ENCODE measurements at places on chromosomes 13 and 19.

DNA sequence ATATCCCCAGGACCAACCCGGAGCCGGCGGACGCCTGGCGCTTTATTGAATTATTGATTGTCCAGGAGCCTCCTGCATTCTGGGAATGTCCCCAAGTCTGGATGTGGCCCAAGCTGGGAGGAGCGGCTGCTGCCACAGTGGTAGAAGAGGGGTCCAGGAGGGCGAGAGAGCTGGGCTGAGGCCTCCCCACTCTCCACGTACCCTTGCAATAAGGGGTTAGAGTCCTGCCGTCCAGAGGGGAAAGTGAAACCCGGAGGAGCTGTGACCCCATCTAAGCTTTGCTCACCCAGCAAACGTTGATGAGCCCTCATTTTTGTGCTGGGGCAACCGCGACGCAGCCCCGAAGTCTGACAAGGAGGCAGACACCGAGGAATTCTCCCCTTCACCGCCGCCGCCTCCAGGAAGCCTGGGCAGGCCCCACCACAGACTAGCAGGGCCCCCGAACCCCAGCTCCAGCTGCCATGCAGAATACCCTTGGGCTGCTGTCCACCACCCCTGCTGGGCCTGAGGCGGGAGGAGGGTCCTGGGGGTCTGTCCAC is 1.4 kb upstream of the C2CD4C start:
- no peak for DNase-seq

- DNase-seq: no peak
These were observed 72.1 kb downstream of the GPC6 start for GRCh38 chr13:93298713-93299112.

- no peak for DNase-seq
These were observed 31.0 kb downstream of the CILP2 start for GRCh38 chr19:19568802-19569756.

GRCh38 chr13:18993884-18994660 is 187.6 kb downstream of the TUBA3C start:
- no peak for DNase-seq

- DNase-seq: no peak
These were observed 102.9 kb downstream of the FRY start for GRCh38 chr13:32134241-32135055.

GRCh38 chr13:97226013-97226412 is 3.9 kb downstream of the MBNL2 start:
- DNase-seq: no peak

- no peak for DNase-seq
These were observed 126.6 kb downstream of the AKAP11 start for GRCh38 chr13:42398533-42398932.

DNA sequence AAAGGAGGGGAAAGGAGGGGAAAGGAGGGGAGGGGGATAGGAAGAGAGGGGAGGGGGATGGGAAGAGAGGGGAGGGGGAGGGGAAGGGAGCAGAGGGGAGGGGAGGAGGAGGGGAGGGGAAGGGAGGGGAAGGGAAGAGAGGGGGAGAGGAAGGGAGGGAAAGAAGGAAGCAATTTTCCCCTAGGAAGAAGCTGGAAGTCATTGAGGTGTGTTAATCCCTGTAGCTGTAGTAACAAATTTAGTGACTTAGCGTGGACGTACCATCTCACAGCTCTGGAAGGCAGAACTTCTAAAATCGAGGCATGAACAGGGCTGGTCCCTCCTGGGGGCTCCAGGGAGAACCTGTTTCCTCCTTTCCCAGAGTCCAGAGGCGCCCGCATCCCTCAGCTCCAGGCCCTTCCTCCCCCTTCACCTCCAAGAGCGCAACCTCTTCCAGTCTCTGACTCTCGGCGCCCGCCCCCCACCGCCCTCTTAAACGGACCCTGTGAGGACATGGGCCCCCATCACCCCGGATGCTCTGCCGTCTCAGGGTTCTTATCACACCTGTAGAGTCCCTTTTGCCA is 5.6 kb upstream of the CDC34 start:
- DNase-seq: no peak

DNA sequence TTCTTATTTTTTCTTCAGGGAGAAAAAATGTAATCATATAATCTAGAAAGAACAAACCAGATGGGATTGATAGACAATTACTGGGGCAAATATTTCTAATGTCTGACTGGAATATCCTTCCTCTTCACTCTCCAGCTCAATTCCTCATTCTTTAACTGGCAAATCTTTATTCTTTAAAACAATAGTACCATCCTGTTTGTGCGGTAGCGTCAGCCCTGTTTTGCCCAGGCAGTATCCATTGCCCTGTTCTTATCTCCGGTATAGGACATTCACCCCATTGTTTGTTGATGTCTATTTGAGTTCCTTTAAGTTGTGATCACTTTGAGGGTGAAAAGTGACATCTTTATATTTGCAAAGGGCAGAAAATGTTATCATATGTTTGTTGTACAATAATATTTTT is 185.4 kb downstream of the POSTN start:
- no peak for DNase-seq

DNA sequence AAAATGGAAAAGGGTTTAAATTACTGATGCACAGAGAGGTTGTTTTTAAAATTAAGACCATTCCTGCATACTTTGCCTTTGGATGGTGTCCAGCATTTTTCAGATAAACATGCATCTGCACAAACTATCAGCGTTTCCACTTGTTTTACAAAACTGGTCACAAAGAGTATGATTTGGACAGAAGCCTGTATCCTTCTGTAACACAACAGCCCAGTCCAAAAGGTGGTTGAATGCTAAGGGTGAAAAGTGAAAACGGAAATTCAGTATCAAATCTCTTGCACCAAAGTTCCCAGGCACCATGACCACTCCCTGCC is 21.7 kb upstream of the DOCK9 start:
- DNase-seq: no peak

- no peak for DNase-seq
These were observed 9.1 kb downstream of the AP2S1 start for GRCh38 chr19:46841458-46842083.

GRCh38 chr13:73870036-73870741 is 264.0 kb downstream of the KLF12 start:
- DNase-seq: no peak

DNA sequence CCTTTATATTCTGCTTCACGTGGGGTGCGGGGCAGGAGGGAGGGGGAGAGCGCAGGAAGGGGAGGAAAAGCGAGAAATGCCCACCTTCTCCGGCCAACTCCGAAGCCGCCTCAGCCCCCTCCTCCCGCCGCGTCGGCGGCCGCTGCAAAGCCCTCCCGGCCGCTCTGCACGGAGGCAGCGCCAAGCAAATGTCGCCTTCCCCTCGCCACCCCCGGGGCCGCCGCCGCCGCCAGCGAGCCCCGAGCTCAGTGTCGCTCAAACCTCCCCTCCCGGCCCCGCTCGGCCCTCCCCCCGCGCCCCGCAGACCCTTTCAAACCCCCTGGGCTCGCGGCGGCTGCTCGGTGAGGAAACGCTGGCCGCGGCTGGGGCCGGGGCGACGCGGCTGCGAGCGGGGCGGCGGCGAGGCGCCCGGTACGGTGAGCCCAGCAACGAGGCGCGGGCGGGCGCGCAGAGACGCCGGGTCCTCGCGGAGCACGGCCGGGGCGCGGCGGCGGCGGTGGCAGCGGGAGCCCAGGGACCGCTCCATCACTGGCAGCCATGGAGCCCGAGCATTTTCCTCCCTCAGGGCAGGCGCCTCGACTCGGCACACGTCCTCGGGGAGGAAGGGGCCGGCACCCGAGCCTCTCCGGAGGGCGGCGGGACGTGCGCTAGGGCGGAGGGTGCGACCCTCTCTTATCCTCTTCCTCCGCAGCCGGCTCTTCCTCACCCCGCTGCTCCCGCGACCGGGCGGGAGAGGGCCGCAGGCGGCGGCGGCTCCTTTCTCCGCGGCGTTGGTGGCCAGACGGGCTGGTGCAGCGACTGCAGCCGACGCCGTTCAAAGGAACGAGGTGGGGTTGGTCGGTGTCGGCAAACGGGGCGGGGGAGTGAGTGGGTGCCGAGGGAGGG is 463 bp upstream of the TSC22D1 start:
- no peak for DNase-seq

GRCh38 chr19:13774217-13775191 is at the start of gene C19orf53:
Gene C19orf53, plus strand, starts transcription at chr19:13774456. Its CDS starts 22 bp downstream, at chr19:13774478.
- peak; percentile 97 for DNase-seq

DNA sequence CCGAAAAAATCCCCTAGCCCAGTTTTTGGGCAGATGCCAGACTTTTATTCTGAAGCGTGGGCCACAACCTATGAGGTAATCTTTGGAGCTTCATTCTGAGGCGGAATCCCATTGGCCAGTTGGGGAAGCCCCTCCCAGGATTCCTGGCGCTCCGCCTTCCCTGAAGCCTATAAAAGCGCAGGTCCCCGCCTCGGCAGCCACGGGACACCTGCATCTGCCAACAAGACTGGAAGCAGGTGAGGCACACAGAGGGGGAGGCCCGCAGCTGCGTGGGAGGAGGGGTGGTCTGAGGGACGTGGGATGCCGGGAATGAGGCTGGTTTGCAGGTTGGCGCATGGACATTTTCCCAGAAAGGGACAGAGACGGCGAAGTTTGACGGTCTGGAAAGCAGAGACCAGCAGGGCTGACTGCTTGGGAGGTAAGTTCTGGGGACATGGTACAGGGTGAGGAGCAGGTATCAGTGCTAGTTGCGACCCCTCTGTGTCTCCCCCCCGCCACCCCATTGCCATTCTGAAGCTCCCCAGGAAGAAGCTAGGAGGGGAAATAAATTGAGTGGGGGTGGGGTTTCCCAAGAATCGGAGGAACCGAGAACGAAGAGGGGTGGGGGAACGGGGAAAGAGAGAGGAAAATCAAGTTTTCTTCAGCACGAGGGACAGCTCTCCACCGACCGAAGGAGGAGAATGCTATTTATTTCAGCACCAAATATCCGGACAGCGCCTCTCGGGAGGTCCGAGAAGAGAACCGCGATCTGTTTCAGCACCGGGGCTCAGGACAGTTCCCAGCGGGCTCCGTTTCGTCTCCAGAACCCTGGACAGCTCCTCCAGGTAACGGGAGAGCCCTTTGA is 22.4 kb upstream of the FEM1A start:
- peak; percentile 88 for DNase-seq

DNA sequence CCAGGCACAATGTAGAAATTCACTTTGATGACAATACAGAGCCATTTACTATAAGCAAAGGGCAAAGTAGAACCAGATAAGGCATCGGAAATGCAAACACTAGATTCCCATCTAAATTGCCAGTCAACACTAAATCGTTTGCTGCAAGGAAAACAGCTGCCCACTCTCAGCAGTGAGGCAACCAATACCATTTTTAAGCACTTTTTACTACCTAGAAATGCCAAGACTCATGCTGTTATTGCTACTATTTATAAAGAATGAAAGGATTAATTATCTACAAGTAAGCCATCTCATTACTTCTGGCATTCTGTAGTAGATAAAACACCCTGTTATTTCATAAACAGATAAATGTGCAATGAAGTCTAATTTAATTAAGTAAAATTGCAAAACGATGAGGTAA is 422.0 kb downstream of the FGF14 start:
- DNase-seq: no peak

GRCh38 chr19:6925386-6925785 is 38.0 kb downstream of the ADGRE1 start:
- no peak for DNase-seq

DNA sequence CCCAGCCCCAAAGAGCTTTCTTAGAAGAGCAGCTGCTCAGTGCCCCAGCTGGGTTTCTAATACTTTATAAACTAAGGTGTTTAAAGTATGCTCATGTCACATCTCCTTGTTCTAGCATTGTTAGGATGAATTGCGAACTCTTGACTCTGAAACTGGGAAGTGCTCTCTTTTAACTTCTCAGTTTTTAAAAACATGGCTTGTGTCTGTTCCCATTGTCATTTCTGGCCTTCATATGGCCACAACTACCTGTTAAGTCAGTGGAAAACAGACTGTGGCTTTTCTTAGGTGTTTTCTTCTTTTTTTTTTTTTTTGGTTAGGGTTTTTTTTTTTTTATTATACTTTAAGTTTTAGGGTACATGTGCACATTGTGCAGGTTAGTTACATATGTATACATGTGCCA is 164.7 kb downstream of the KCNRG start:
- DNase-seq: no peak

GRCh38 chr19:28887920-28888618 is 324.9 kb downstream of the UQCRFS1 start:
- DNase-seq: no peak

GRCh38 chr13:84705982-84706710 is 823.9 kb upstream of the SLITRK1 start:
- peak; percentile 14 for DNase-seq

DNA sequence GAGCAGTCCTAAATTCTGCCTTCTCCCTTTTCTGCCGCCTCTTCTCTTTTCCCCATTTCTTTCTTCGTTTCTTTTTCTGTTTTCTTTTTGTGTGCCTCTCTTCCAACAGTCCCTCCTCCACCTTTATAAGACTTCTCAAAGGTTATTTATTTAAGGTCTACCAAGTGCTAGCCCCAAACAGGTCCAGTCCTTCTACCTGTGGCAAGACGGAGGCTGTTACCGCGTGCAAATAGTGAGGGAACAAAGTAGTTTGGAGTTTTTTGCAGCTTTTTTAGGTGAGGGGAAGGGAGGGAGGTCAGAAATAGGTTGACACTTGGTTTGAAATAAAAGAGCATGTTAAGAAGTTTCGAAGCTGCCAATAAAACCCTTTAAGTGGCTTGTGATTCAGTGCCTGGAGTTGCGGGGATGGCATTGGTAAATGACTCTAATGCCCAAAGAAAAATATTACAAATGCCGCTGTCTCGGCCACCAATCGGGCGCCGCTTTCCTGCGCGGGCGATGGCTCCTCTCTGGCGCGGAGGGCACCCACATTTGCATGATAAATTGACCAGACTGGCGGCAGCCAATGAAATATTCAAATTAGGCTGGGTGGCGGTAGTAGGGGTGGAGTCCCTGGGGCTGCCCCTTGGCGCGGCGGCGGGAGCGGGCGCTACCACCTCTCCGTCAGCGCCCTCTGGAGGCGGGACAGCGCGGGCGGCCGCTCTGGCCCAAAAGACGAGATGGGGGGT is 7.5 kb upstream of the TSHZ3 start:
- DNase-seq: no peak

DNA sequence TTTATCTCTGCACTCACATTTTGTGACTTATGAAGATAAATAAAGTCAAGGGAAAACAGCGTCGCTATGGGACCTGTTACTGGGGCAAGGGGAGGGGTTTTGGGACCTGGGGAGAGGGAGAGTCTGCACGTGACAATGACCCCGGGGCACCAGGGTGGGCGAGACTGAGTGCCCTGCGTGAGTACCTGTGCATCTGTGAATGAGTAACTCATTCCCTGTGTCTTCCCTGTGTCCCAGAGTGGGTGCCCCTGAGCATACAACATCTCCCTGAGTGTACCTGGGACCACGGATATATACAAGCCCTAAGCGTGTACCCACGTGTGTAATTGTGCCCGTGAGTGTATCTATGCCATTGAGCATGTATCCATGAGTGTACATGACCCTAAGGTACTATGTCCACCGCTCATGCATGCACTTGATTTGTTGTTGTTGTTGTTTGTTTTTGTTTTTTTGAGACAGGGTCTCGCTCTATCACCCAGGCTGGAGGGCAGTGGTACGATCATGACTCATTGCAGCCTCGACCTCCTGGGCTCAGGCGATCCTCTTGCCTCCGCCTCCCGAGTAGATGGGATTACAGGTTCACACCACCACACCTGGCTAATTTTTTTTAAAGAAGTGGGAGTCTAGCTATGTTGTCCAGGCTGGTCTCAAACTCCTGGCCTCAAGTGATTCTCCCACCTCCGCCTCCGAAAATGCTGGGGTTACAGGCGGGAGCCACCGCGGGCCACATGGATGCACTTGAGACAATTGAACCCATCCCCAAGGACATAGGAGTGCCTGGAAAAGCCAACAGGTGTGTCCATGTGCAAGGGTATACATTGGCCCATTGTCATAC is 645 bp upstream of the TRAPPC5 start:
- no peak for DNase-seq
